ENCODE measurements at places on chromosomes 6 and 20.

- peak; percentile 58 for DNase-seq
Measured at GRCh38 chr6:157757430-157758403, 65.3 kb upstream of the SNX9 start.

- no peak for DNase-seq
Measured at GRCh38 chr6:45297320-45297719, 30.8 kb upstream of the RUNX2 start.

DNA sequence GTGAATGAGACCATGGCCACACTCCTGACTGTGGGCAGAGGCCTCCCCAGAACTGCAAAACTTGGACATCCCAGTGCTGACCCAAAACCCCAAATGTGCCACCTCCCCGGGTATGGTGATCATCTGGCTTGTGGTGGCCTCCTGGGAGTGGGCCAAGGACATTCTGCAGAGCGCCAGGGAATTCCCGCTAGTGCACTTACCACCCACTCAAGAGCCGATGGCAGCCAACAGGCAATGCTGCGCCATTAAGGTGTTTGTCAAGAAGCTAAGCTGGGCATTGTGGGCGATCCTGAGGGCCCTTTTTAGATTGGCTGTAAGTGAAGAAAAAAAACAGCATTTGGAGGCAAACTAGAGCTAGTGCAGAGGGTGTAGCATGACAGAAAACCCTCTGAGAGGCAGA, 9.4 kb downstream of the MMP24 start:
- DNase-seq = no peak

DNA sequence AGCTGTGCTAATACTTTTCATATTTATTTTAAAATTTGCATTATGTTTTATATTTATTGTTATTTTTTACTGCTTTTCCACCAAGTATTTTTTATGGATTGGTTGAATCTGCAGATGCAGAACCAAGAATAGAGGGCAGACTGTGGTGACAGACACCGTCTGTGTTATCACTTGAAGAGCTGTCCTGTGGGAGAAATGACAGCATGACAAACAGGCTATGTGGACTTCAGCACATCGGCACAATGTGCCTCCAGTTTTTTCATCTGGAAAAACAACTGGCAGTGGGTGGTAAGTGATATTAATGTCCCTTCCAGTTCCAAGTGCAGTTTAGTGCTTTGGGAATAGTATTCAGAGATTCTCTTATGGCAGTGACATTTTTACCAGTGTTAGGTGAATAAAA, 492.9 kb downstream of the PRKN start:
- no peak for DNase-seq

DNA sequence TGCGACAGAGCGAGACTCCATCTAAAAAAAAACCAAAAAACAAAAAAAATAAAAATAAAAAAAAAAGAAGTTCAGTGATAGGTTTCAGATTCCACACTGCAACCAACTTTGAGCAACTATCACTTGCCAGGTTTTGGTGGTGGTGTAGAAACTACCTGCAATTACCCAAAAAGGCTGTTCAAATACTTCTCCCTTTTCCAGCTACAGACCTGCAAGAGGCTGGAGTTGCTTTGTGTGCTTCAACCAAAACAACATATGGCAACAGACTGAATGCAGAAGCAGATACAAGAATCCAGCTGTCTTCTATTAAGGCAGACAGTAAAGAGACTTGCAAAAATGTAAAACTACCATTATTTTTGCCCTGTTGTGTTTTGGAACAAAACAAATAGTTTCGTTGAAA, 9.3 kb upstream of the BCAS1 start:
- no peak for DNase-seq

DNA sequence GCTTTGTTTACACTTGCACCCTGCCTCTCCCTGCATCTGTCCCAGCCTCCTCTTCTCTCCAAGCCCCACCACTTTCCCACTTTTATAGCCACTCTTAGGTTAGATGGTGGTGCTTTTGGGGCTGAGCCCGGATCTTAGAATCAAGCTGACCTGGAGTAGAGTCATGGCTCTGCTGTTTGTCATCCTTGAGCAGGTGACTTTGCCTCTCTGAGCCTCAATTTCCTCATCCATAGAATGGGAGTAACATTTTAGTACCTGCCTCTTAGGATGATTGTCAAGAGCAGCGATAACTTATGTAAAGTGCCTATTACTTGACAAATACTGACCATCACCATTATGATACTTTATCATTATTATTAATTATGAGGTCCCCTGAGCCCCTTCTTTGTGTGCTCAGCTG, 48.2 kb downstream of the CPNE5 start:
- no peak for DNase-seq

DNA sequence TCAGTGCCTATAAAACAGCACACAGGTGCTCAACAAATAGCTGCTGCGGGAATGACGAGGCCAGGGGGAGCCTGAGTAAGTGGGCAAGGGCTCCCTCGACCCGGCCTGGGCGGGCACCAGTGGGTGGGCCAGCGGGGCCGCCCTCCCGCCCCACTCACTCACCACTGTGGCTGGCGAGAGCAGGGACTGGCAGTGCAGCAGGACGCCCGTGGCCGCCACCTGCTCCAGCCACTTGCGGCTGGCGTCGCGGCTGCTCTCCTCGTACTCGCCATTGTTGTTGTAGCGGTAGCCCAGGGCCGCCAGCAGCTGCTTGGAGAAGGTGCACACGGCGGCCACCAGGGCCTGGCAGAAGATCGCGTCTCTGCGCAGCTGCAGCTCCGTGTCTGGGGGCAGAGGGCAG, 191.5 kb downstream of the PREX1 start:
- no peak for DNase-seq

DNA sequence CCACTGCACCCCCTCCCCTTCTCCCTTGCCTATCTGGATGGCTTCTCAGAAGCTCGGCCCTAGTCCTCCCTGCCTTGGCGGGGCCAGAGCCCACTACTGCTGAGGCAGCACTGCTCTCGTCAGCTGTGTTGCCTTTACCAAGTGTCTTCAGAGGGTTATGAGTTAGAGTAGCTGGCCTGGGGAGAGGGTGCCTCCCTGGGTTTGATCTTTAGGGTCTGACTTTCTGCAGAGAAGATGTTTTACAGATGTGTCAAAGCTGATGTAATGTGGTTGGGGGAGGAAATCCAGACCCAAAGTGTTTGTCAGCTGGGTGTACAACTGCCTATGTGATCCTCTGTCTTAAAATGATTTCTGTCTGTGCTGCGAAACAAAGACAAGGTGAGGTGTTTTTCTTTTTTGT, 30.4 kb upstream of the PI16 start:
- DNase-seq = no peak

- peak; percentile 96 for DNase-seq
Measured at GRCh38 chr20:5078399-5078958, 41.3 kb downstream of the PCNA start.

DNA sequence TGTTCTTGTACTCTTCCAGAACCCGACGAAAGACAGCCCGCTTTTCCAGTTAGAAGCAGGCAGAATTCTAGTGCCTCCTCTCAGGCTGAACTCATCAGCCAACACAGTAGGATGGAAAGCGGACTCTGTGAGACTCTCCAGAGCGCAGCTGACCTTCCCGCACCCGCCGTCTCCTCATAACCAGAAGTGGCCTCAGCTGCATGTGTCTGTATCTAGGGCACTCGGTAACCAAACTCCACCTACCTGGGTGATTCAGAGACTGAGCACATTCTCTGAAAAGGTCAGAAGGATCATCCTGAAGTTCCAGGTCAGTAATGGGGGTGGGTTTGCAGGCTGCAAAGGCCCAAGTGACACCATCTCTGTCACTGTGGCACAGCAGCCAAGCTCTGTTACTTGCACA, 66.7 kb upstream of the NFATC2 start:
- DNase-seq = no peak

DNA sequence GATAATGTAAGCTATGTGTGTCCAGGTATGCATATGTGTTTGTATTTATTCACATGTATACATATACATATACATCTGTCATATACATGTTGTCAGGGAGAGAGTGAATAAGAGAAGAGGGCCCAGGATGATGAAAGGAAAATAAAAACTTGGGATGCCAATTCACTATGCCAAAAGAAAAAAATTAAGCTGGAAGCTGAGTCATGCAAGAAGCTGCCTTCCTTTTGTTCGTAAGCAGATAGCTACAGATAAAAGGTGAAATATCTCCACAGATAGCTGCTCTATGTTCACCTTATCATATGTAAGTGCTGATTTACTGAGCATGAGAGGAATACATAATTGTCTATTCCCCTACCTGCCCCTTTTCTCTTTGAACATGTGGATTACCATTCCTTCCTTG, 579.9 kb downstream of the EPM2A start:
- no peak for DNase-seq

DNA sequence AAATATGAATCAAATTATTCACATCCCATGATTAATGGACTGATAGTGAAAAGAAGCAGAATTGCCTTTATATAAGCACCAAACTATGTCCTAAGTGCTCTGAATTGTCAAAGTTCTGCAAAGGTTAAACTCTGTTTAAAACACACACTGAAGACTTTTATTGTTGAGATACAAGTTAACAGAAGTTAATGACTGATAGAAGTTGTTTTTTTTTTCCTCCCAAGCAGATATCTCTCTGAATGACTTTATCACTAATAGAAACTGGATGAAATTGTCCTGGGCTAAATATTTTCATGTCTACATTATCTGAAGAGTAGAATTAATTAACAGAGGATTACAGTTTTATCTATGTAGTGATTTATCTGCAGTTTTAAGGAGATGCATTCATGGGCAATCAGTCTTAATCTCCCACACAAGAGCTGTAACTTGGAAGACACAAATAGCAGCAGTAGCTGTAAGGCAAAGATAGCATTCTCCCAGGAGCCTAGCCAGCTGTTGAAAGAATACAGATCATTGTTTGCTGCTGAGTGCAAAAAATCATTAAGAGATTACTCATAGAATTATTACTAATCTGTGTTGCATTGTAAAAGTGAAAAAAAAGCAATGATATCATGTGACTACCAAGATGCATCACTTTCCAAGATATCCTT, 49.9 kb downstream of the BMP5 start:
- DNase-seq = no peak

DNA sequence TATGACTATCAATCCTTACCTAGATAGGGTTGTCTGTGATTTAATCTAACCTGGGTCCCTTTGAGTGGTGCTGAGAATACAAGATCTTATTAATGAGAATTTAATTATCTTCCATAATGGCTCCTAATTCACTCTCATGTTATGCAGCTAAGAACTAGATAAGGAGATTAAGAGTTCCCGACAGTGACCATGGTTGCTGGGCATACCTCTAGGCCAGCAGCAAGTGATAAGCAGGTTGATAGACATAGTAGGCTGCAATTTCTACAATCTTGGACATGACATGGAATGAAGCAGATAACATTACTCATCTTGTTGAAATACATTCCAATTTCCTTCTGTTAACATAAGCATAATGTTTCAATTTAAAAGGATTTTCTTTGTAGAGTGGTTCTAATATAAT, 27.1 kb downstream of the SPACA1 start:
- no peak for DNase-seq

- DNase-seq = no peak
Measured at GRCh38 chr20:24096864-24097450, 108.4 kb upstream of the GGTLC1 start.

DNA sequence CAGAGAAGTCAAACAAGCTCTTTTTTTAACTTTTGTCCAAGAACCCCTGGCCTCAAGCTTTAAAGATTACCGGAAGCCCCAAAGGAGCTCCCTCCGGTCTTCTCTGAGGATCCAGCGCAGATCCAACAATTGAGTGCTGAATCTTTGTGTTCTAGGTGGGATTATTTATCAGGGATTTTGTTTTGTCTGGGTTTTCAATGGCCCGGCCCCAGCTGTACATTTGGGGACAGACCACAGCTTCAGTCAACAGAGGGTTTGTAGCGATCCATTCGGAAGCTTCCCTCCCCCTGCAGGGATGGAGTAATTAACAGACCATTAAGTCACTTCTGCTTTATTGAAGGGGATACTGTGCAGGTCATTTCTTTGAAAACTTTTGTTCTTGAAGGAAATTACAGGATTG, 7.8 kb downstream of the OLIG3 start:
- no peak for DNase-seq

GRCh38 chr6:168281826-168282225, 37.8 kb downstream of the DACT2 start:
- no peak for DNase-seq

DNA sequence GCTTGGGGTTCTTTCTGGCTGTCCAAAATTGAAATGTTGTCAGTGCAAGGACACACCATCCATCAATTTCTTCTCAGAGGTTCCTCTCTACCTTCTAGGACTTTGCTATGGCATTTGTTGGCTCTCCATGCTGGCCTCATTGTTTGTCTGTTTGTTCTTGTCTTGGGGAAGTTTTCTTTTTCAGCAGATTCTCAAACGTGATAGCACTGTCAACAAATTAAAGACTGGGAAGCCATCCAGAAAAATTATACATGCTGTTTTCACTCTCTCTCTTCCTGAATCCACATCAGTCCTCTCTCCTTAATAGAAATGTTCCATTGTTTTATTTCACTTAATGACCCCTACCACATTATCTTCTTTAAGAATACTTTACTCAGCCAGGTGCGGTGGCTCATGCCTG, 130.4 kb downstream of the PCSK2 start:
- no peak for DNase-seq

DNA sequence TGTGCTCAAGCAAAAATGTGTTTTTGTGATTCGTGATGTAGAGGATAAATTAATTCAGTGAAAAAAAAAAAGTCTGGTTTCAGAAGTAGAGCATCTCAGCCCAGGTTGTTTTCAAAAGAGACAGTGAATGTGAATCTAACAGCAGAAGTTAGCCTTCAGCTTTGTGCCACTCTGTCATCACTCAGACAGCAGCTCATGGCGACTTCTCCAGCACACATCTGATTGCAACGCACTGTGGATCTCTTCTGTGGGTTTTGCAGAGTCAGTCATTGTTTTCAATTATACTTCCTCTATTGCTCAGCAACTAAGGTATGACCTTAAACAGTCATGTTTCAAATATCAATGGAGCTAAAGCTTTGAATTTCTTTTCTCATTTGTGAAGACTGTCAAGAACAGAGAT, 335.5 kb upstream of the POU3F2 start:
- no peak for DNase-seq

GRCh38 chr20:221258-221830, 5.7 kb upstream of the DEFB129 start:
- no peak for DNase-seq

DNA sequence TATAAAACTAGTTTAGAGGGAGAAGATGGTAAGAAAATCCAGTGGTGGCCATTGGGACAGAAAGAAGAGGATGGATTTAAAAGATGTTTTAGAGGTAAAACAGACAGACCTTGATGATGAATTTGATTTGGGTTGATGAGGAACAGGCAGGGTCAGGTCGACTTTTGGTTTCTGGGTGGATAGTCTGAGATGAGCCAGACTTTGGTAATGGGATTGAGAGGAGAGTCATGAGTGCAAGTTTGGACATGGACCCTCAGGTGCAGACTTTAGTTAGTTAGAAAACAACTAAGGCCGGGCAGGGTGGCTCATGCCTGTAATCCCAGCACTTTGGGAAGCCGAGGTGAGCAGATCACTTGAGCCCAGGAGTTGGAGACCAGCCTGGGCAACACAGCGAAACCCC, 257.9 kb downstream of the MAFB start:
- DNase-seq = no peak

- DNase-seq = no peak
Measured at GRCh38 chr6:139748353-139749146, 374.1 kb upstream of the CITED2 start.

Data from inflammatory macrophage treated with lipopolysaccharide for 1 hour (primary cell).